Thoracic aorta (tissue), 2 donors: ENCODE measurements at places on chromosomes 16 and 17.

DNA sequence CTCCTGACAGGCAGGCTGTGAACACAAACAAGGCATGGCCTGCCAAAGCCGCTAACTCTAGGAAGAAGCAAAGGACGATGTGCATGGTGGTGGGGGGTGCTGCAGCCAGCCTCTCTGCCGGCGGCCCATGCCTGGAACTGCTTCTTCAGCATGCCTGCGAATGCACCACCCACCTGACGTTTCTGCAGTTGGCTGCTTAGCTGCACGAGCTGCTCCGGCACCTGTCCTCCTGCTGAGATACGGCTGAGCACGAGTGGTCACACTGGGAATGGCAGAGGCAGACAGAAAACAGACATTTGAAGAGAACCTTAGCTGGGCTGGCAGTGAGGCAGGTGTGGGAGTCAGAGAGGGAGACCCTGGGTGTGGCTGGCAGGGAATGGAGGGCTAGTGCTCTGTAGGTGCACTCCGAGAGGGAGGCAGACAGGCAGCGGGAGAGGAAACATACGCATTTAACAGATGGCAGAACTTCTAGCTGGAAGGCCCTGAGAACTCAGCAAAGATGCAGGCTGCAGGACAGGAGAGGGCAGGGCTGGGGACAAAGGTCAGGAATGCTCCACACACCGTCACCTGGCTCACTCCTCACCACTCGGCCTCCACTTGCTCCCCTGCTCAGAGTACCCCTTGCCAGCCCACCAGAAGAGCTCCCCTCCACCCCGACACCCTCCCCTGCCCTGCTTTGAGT, 5.2 kb downstream of the FLCN start:
- no peak for DNase-seq

DNA sequence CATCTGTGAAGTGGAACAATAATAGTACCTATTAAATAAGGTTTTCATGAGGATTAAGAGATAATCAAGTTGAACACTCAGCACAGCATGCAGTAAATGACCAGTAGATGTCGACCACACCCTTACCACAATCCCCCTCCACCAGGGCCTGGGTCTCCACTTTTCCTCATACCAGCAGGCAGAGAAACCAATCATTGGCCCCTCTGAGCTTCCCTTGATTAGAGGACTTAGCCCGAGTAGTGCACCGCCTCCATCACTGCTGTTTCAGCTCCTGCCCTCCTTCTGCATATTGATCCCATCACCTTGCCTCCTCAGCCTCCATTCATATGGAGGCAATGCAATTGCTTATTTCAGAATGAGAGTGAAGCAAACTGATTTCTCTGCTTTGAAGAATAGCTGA, 96.5 kb upstream of the CDH11 start:
- DNase-seq: no peak

DNA sequence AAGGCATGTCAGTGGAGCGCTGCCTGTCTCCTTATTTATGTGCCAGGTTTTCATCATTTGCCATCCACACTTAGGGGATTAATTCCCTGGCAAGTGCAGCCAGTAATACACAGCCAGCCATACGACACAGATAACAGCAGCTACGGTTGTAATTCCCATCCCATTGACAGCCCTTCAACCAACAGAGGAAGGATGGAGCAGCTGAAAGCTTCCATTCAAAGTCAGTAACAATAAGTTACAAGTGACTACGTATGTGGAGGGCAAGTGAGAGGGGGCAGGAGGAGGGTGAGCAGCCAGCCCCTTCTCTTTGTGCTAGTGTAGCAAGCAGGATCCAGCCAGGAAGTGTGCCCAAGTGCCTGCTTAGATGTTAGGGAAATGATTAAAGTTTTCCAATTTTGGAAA, 53.8 kb upstream of the LYRM9 start:
- no peak for DNase-seq

DNA sequence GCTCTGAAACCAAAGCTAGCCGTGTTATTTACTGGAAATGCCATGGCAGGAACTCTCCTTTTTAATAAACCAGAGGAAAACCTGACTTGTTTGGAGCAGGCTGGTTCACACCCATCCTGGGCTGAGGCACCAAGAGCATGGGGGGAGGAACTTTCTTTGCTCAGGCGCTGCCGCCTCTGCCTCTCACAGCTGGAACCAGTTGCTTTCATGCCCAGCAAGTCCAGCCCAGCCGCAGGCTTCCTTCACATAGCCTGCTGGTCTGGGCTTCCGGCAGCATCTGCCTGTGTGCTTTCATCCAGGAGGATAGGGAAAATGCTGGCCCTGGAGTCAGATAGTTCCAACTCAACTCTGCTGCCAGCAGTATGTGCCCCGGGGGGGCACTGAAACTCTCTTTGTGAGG, 88.1 kb upstream of the ASIC2 start:
- DNase-seq: no peak

- DNase-seq: no peak
These were observed 57.0 kb downstream of the RAI1 start for GRCh38 chr17:17737961-17738894.

DNA sequence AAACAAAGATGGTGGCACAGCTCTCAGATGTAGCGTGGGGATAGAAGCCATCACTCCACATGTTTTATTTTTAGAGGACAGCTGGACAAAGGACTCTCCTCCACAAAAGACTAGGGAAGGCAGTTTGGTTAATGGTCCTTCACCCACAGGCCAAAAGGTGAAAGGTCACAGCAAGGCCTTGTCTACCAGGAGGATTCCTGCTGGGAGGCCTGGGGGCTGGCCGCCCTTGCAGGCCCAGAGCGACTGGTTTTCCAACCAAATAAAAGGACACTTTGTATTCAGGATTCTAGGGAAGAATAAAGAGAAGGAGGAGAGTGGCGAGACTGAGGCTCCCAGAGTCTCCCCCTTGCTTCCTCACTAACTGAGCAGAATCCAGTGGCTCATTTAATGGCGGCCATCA, 94.3 kb downstream of the AXIN2 start:
- DNase-seq: no peak

DNA sequence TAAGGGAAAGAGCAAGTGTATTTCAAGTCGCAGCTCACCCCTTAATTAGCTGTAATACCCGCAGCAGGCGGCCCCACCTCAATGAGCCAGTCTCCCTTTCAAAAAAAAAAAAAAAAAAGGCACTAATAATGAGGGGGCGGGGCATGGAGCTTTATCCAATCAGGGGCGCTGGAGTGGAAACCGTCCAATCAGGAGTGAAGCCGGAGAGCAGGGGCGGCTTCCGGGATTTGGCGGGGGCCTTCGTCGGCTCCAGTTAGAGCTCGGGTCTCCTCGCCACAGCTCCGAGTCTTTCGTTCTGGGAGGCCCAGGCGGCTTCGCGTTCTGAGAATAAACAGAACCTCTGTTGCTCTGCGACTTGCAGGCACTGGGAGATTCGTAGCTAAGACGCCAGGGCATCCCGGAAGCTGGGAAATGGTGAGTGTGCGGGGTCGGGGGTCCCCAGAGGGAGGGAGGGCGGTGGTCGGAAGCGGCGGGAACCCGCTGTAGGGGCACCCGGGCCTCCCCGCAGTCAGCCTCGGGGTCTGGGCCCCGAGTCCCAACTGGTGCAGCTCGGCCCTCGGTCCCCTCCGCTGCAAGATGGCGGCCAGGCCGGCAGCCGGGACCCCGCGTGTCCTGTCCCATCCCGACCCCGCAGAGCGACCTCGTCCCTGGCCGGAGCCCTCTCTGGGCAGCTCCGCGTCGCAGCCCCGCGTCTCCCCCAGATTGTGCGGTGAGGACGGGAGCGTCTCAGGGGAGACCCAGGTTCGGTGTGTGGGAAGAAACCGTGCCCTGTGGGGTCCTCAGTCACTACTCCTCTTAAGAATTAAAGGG, at the start of gene ZNF267:
TSS of gene ZNF267 (plus strand) at position 252 of the 810 bp plus-strand sequence. CDS start at position 412, 160 bp downstream.
- DNase-seq: peak; percentile 95

GRCh38 chr16:710500-711075, 4.3 kb upstream of the METRN start:
- no peak for DNase-seq

DNA sequence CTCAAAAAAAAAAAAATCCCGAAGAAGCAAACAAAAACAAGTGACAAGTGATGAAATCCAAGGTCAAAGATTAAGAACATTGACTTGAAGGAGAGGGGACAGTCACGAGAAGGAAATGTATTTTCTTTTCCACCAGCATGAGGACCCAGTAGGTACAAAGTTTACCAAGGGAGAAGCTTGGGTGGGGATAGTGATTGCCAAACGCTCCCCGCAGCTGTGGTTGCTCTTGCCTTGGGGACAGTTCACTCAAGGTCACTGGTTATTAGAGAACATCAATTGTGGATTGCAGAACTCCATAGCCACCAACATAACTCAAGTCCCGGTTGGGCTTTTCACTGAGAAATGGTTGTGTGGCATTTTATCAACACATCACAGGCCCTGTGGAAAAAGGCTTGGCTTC, 27.0 kb downstream of the RSL1D1 start:
- DNase-seq: no peak
